ENCODE measurements at places on chromosomes 5 and 9.

DNA sequence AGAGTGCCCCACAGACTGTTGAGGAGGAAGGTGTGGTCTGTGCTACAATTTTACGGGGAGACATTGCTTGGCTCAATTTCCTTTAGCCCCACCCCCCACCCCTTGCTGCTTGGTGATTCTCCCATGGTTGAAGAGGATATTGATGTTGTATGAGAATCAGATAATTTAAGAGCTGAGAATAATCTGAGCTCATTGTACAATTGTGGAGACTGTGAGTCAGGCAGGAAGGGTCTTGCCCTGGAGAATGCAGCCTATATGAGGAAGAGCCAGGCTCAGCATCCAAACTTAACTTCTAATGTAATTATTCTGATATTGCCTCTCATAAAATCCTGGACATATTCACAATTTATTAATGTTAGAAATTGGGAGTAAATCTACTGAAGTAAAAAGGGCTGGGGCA lies 26.1 kb upstream of the OR2S2 start:
- DNase-seq = no peak

DNA sequence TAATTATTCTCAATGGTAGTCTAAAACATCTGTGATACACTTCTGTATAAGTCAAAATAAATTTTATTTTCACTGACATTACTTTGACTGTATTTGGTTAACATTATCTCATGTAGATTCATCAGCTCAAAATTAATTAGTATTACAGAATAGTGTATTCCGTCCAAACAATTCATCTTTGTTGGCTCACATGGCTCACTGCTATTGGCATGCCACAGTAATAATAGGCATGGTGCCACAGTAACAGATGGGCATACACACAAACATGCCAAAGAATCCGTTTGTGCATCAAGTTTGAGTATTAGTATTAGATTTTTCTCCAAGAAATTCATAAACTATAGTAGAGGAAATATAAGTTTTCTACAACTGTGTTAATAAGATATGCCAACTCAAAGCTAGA lies 14.2 kb downstream of the AP3B1 start:
- no peak for DNase-seq

- DNase-seq = no peak
Measured at GRCh38 chr9:115717711-115718173, 435.8 kb upstream of the PAPPA start.

- no peak for DNase-seq
Measured at GRCh38 chr9:31799953-31800609, 584.4 kb upstream of the ACO1 start.

GRCh38 chr5:92850886-92851285 lies 730.1 kb downstream of the NR2F1-AS1 start:
- no peak for DNase-seq

DNA sequence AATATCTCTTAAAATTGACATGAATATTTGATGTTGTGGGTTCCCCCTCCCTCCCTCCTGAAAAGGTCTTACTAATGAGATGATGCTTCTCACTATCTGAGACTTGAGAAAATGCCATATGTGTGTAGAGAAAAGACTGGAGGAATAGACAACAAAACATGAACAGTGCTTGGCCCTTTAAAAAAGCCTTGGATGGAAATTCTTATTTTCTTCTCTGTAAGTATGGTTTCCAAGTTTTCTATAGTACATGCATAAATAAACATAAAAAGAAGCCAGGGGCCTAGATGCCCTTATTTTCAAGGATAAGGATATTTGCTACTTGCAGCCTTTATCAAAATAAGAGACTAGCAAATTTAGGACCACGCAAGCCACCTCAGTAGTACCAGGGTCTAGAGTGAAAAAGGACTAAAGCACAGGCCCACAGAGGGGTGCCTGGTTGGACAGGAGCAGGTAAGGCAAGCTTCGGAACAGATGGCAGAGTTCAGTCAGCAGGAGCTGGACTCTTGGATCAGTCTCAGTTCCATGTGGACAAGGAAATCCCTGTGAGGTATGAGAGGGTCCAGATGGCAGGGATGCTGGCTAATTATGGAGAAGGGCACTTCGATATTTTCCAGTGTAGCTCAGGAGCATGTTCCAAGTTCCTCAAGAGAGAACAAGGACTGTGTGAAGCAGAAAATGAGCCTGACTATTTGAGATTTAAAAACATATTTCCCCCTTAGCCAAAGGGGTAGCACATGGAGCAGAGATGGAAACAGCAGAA lies 4.6 kb upstream of the ANP32B start:
- no peak for DNase-seq

GRCh38 chr9:122118343-122119165 lies 25.4 kb upstream of the TTLL11 start:
- no peak for DNase-seq

GRCh38 chr9:110604171-110604601 lies 24.6 kb upstream of the SVEP1 start:
- no peak for DNase-seq

DNA sequence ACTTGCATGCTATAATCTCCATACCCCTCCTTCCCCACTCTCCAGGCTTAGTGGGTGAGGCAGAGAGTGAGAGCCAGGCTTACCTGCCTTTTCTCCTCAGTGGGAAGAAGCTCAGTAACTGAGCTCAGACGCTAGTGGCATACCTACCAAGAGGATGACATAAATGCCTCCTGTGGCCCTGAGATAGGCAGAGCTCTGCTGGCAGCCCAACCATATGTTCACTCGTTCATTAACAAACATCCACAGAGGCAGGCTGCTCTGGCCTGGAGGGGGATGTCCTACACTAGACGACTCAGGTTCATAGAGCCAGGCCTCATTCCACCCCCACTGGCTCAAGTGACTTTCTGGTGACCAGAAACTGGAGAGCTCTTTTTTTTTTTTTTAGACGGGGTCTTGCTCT lies 81.3 kb downstream of the THBS4 start:
- no peak for DNase-seq

DNA sequence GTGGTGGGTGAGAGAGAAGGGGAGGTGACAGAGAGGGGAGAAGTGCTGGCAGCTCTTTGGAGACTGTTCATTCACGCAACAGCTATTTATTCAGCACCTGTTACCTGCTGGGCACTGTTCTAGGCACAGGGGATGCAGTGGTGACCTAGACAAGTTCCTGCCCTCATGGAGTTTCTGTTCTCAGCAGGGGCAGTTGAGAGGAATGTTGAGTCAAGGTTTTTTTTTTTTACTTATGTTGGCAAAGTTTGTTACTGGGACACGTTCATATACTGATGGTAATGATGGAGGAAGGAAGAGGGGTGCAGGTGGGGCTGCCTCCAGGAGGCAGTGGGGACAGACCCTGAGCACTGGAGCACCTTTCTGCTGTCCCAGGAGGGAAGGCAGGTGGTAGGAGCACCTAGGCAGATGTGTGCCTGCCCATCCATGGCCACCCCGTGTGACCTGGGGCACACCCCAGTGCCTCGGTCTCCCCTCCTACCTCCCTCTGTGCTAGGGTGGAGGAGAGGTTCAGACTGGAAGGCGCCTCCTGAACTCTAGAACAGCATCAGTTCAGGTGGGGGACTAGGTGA lies 49.4 kb upstream of the SLC25A51 start:
- DNase-seq = no peak

GRCh38 chr5:156835905-156836304 lies 14.2 kb upstream of the PPP1R2B start:
- DNase-seq = no peak

DNA sequence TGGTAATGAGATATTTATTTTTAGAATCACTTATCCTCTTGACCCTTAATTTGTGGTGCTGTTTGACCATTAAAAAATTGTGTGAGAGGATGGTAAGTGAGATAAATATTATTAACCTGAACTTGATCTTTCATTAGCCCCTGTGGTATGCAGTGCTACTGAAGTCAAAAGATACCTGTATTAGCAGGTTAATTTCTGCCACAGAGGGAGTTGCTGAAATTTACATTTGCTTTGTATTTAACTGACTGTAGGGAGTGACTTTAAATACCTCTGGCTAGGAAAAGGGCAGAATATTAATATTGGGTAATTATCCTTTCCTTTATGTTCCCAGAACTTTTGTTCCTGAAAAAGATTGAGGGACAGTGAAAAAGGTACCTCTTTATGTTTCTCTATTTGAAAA lies 133.6 kb downstream of the CHSY3 start:
- DNase-seq = no peak

- DNase-seq = no peak
Measured at GRCh38 chr5:333945-334344, 12.4 kb downstream of the AHRR start.

GRCh38 chr9:112061152-112061740 lies 113.9 kb downstream of the SUSD1 start:
- DNase-seq = no peak

DNA sequence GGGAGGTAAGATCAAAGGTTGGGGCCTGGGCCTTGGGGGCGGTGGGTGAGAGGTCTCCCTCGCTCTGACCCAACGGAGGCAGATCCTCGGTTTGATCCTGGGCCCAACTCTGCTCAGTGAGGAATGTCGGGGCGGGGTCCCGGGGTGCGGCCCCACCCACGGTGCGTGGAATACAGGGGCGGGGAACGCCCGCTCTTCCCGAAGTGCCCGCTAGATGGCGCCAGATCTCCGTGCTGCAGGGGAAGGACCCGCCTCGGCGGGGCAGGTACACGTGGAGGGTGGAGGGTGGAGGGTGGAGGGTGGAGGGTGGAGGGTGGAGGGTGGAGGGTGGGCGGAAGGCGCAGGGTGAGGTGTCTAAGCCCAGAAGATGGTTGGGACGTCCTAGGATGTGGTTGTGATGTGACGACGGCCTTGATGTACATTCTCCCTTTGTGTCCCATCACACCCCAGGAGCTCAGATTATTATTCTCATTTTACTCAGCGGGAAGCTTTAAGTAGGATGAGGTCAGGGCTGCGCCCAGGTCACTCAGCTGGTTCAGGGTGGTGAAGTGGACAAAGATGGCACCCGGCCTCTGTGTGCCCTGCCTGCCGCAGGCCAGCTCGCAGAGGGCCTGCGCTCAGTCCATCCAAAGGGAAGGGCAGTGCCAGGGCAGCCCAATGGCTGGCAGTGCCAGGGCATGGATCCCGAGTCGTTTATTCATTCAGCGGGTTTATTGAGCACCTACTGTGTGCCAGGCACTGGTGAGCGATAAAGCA lies 9.4 kb upstream of the RPS14 start:
- peak; percentile 83 for DNase-seq

DNA sequence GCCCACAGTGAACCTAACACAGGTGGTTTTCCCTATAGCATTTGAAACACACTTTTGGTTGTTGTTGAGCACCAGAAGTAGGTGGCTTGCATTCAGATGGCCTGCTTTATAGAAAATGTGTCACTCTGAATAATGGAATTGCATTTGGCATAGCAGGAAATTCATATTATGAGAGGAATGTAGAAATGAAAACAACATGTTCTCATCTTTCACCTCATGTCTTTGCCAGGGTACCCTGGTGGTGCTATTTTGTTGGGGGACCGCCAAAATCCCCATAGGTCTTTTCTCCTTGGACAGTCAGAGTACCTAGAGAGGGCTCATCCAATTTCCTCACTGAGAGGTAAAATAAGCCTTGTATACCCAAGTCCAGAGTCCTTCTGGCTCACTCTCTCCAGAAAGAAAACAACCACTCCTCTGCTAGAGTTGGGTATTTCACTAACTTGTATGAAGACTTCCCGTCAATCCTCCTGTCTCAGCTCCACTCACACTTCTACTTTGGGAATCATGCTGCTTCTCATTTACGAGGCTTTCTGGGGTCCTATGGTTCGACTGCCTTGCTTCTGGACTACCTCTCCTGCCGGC lies 67.4 kb downstream of the MRPS27 start:
- DNase-seq = no peak

Data from activated T-cell treated with anti-CD3 and anti-CD28 coated beads for 24 hours (primary cell).